ENCODE measurements at places on chromosomes 2 and 18.

GRCh38 chr2:64727843-64728463 lies 74.2 kb upstream of the SERTAD2 start:
- DNase-seq = no peak

- DNase-seq = no peak
These were observed 10.3 kb upstream of the NTSR2 start for GRCh38 chr2:11680182-11680900.

- DNase-seq = no peak
These were observed 31.8 kb upstream of the CAVIN2 start for GRCh38 chr2:191878548-191879279.

DNA sequence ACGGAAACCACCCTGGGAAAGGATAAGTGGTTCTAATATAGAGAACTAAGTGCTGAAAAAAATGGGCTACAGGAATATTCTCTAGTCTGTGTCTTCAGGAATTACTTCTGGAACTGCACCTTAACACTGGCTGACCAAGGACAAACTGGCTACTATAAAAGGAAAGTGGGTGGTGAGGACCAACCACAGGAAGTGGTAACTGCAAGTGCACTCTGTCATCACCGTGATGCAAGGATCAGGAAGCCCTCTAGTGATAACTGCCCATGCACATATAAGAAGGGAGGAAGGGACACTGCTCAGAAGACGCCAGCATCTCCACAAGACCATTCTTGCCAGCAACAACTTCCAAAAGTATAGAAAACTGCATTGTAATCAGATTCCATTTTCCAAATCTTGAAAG lies 424.4 kb upstream of the RGPD4 start:
- DNase-seq = no peak

- DNase-seq = no peak
These were observed 84.1 kb downstream of the CDK15 start for GRCh38 chr2:201890453-201890852.

DNA sequence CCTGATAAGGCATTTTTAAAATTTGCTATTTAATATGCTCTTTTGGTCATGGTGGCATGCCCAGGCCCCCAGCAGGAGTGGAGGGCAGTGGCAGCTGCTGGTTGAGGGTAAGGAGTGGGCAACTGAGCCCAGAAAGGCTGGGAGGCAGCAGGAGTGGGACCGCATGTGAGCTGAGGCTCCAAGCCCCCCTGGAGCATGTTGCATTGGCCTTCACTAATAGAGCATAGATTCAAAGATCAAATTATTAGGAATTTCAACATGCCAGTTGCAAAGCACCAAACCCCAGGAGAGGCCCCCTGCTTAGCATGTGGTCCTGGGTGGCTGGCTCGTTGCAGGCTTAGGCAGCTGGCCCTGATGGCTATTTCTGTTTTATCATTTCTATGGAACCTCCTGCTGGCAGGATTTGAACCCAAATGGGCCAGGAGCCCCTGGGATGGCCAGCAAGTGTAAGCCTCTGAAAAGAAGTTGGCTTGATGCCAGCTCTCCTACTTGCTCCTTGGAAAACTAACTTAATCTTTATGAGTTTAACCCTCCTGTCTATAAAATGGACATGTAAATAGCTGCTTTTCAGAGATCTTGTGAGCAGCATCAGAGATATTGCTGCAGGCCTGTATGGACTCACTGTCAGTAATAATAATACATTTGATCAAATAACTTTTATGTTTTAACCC lies 42.1 kb upstream of the TMEM131 start:
- DNase-seq = no peak

DNA sequence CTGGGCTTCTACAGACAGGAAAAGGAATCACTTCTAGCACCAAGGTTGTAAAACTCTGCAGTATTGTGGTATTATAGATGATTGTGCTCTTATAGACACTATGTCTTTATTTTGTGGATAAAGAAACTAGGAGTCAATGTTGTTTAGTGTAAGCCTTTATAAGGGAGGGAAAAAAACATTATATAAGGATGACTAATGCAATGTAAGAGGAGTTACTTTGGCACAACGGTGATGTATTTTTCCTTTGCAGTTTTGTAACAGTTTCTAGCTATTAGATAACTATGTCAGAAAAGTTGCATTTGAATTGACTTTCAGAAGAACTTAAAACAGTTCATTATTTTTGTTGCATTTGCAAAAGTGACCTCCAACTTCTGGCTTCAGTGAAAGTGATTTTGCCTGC lies 545.4 kb downstream of the CCDC85A start:
- DNase-seq = no peak

- no peak for DNase-seq
These were observed 35.0 kb downstream of the ALPK2 start for GRCh38 chr18:58593938-58594337.

DNA sequence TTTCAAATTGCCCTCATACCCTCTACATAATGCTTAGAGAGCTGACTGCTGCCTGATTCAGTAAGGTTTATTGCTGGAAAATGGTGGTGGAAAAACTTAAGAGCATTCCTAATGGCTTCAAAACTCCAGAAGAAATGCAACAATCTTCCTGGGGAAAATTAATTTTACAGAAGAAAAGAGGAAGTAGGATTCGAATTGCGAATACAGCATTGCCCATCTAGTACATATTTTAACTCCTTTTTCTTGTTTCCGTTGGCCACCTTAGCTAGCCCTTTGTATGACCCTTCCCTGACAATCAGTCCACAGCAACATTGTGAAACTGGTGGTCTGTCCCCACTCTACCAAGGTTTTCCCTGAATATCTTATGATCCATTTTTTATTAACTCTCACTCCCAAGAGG lies 224.7 kb downstream of the MTX2 start:
- DNase-seq = no peak

Measured in left ventricle myocardium inferior (tissue), 1 donor.